AG04450 (cell line): ENCODE measurements at places on chromosomes 5 and 9.

DNA sequence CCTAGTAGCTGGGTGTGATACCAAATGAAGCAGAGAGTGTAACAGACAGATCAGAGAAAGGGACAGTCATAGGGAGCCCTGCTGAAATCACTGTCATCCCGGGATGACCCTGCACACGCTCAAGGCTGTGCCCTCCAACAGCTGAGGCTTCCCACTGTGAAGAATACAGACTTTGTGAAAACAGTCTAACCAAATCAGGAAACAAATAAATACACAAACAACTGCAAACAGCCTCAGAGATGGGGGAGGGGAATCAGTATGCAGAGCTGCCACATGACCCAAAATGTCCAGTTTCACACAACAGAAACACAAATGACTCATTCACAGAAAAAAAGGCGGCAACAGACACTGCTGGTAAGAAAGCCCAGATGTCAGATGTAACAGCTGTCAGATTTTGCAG is 101.9 kb downstream of the ADAMTS2 start:
- DNase-seq: peak; percentile 21

GRCh38 chr5:54756301-54756700 is 229.1 kb downstream of the ESM1 start:
- no peak for DNase-seq

DNA sequence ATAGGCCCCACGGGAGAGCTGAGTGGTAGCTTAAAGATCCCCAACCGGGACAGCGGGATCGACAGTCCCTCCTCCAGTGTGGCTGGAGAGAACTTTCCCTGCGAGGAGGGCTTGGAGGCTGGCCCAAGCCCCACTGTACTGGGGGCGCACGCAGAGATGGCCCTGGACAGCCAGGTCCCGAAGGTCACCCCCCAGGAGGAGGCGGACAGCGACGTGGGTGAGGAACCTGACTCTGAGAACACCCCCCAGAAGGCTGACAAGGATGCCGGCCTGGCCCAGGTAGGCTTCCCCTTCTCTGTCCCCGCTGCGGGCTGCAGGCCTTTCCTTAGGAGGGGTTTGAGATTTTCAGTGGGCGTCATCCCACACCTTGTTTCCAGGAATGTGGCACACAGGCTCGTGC is 29.1 kb downstream of the FGD3 start:
- DNase-seq: no peak

- no peak for DNase-seq
Measured at GRCh38 chr9:102087141-102087540, 348.7 kb upstream of the GRIN3A start.

DNA sequence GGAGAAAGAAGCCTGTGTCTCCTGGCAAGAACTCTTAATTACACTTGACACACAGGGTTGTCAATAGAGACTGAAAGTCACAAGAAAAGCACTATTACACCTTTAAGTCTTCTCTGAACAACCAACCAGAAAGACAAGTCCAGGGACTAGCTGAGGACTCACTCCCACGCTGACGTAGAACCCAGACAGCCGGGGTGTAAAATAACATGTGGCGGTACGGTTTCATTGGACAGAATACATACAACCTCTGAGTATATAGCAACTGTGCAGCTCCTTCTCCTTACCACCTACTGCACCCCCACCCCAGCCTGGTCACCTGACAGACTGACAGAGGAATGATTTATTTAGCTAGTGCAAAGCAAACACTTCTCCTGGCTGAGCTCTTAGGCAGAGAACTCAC is 103.4 kb upstream of the RASEF start:
- DNase-seq: no peak

DNA sequence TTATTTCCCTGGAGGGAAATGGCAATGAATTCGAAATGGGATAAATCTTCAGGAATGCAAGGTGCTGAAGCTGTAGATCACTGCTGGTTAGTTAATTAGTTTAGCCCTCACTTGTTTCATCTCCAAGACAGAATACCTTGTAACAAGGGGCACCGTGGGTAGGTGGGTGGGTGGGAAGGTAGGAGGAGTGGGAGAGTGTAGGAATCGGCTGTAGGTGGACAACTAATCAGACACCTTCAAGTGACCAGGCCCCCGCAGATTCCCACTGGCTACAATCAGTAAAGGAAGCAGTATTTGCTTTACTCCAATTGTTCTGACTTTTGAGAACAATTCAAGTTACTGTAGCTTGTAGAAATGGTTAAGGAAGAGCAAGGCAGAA is 293.7 kb downstream of the TLE1 start:
- DNase-seq: no peak

GRCh38 chr9:96309850-96310249 is 7.9 kb upstream of the HSD17B3 start:
- DNase-seq: no peak

GRCh38 chr5:109744261-109744660 is 54.5 kb downstream of the MAN2A1 start:
- no peak for DNase-seq

DNA sequence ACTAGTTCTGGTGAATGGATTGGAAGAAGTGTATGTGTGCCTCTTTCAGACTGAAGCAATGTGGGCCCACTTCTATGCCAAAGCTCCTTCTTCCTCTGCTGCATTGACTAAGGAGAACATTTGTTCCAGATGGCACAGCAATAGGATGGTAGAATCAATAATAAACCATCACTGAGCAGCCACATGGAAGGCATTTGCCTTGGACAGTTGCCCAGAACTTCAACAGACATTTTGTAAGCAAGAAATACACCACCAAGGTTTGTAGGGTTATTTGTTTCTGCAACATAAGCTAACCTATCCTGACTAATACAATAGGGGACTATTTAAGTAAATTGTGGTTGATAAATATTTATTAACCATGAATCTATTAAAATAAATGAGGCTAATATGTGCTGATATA is 37.7 kb upstream of the CSNK1G3 start:
- DNase-seq: no peak

- DNase-seq: no peak
Measured at GRCh38 chr9:72858089-72858912, 94.6 kb downstream of the ALDH1A1 start.

- no peak for DNase-seq
Measured at GRCh38 chr9:93132946-93133680, 938 bp downstream of the NINJ1 start.

GRCh38 chr9:92097997-92098482 is 17.2 kb downstream of the SPTLC1 start:
- no peak for DNase-seq

DNA sequence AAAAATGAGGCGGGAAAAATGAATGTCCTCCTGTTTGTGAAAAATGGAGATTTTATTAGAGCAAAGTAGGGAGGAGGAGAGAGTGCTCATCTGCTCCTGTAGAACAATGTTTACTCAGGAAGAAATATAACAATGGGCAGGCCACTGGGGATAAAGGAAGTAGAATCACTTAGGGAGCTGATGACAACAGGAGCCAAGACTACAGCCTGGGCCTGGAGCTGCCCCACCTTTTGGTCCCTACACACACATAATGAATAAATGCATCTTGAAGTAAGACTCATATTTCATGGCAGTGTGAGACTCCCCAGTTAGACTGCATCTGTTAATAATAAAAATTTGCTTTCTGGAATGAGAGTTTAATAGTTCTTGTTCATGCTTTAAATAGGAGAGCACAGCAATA is 1939.8 kb downstream of the EFNA5 start:
- no peak for DNase-seq

- no peak for DNase-seq
Measured at GRCh38 chr5:75706016-75706415, 11.2 kb downstream of the POC5 start.

DNA sequence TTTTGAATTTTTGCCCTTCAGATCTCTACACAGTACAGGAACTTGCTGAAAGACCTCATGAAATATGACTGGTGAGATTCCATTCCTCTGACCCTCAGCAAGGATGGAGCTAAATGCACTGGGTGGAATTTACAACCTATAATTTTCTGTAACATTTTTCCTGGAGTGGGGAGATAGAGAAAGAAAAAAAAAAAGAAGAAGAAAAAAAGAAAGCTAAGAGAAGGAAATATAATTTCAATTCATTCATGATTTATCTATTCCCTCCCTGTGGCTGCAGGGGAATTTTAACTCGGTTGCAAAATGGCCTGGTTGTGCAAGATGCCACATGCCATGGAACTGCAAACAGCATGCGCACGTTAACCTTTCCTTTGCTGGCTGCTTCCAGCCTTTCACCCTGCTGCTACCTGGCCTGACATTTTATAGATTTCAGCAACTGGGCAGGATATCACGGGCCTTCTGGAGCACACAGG is 155.4 kb downstream of the FSTL4 start:
- no peak for DNase-seq

- no peak for DNase-seq
Measured at GRCh38 chr5:124871303-124871702, 124.9 kb upstream of the ZNF608 start.

GRCh38 chr5:38465702-38466423 is 90.6 kb downstream of the LIFR start:
- no peak for DNase-seq

GRCh38 chr9:133718563-133719315 is 19.4 kb downstream of the SARDH start:
- no peak for DNase-seq

DNA sequence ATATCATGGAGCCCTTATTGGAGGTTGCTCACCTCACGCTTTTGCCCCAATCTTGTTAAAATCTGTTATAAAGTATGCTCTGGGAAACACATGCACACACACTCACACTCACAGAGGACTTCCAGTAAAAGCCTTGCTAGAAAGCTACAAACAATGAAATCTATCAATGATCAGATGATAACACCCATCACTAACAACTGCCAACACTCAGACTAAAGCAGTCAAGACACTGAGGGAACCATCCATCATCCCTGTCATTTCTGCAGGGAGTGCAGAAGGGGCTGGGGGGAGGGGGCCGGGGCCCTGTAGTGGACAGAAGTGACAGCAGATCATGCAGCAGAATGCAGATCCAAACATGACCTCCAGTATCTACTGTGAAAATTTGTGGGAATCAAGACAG is 179.1 kb downstream of the AOPEP start:
- no peak for DNase-seq

DNA sequence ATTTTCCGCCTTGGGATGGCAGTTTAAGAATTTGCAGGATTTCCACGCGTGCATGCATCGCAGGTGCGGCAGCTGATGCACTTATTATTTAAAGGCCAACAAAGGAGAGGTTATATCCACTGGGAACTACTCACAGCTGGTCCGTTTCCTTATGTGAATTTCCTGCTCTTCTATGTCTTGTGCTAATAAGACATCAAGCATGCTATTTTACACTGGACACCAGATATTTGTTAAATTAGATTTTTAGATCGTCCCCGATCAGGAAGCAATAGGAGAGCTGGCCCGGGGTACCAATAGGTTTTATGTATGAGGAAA is 476 bp upstream of the DTWD2 start:
- DNase-seq: no peak

GRCh38 chr5:140041492-140042392 is 1.4 kb downstream of the NRG2 start:
- DNase-seq: no peak

- DNase-seq: no peak
Measured at GRCh38 chr9:13690595-13690994, 411.1 kb upstream of the MPDZ start.

- no peak for DNase-seq
Measured at GRCh38 chr5:64746446-64746845, 22.0 kb downstream of the SREK1IP1 start.

GRCh38 chr5:54329731-54330709 is 19.6 kb upstream of the ARL15 start:
- DNase-seq: peak; percentile 77

- no peak for DNase-seq
Measured at GRCh38 chr5:88140396-88140855, 128.2 kb downstream of the TMEM161B start.

- DNase-seq: no peak
Measured at GRCh38 chr5:160159991-160160792, 40.9 kb upstream of the PWWP2A start.

DNA sequence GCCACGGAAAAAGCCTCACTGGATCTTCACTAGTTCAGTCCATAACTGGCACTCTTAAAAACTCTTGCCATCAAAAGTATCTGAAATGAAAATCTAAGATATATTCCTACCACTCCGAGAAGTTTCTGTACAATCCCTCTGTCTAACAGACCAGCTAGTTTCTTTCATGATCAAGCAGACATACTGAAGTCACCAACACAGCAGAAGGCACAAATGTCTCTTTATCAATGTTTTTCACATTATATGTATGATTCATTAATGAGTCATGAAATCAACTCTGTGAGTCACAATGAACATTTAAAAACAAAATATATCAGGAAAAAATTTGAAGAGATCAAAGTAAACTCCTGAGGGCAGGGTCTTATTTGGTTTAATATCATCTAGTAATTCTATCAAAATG is 50.8 kb downstream of the F2R start:
- DNase-seq: no peak

GRCh38 chr5:127229185-127229889 is 61.3 kb upstream of the MEGF10 start:
- no peak for DNase-seq

- DNase-seq: no peak
Measured at GRCh38 chr9:130298662-130299279, 33.2 kb downstream of the HMCN2 start.

DNA sequence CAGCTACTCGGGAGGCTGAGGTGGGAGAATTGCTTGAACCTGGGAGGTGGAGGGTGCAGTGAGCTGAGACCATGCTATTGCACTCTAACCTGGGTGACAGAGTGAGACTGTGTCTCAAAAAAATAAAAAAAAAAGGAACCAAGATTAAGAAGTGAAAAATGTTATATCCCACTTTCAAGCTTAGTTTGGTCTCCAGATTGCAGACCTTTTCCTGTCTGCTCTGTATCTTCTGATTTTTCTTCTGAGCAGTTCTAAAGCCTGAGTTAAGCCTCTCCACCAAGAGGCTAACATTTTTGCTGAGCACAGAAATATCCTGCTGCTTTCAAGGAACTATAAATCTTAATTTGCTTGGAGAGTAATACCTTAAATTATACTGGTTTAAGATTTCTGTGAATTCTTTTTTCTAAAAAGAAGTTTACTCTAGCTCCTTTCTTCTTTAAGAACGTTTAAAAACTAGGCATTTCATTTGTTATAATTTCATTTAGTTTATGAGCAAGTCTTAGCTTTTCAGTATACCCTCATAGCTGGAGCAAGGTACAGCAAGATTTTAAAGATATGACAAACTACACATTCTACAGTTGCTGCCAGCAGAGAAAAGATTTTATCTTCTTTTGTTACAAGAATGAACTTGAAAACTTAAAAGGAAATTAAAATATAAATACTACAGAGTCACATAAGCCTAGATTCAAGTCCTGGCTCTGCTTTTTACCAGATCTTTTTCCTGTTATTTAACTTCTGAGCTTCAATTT is 55.0 kb downstream of the GARNL3 start:
- DNase-seq: no peak

GRCh38 chr9:126114409-126114760 is 212.2 kb upstream of the MVB12B start:
- no peak for DNase-seq

DNA sequence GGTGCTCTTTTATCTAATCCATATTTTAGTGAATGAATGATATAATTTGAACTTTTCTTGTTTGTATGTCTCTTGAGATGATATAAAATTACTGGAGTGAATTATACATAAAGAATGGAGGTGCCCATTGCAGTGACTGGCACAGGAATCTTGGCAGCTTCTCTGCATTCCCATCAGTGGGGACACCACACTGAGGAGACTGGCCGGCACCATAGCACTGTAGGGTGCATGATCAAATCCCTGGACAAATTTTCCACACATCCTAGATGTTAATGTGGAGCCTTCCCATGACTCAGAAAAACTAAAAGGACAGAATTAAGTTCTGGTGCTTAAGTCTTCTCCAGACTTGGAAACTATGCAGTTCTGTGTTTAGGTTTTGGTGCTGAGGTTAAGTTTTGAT is 124.1 kb downstream of the CEP120 start:
- no peak for DNase-seq

- DNase-seq: no peak
Measured at GRCh38 chr9:91001146-91001611, 199.6 kb downstream of the SYK start.
